ENCODE measurements at places on chromosomes 12 and 14. TPM values are rescaled to one million over a fixed set of nuclear protein-coding genes. Genes with fewer than 3 reads are reported as not detected.

DNA sequence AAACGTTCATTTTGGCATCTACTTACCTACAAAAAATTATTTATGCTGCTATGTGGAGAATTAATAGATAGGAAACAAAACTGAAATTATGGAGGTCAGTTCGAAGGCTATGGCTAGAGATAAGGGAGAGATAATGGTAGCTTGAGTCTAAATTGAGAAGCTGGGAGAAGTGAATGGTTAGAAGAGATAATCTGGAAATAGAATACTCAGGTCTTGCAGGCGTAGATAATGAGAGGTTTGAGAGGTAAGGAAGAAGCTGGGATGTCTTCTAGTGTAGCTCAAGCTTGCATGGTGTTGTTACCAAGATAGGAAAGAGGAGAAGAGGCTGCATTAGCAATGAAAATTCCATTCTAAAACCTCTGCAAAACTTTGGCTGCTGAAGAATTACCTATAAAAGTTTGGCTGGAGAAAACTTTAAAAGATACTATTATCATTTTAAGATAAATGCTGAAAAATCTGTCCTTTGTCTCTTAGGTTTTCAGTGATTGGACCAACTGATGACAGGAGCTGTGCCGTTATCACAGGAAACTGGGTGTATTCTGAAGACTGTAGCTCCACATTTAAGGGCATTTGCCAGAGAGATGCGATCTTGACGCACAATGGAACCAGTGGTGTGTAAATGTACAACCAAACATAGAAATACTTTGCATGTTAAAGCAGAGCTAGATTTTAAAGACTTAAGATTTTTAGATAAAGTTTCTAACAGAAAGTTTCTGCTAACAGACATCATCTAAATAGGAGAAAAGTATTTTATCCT is 14.1 kb downstream of the KLRF2 start:
- DNase-seq, result no peak

DNA sequence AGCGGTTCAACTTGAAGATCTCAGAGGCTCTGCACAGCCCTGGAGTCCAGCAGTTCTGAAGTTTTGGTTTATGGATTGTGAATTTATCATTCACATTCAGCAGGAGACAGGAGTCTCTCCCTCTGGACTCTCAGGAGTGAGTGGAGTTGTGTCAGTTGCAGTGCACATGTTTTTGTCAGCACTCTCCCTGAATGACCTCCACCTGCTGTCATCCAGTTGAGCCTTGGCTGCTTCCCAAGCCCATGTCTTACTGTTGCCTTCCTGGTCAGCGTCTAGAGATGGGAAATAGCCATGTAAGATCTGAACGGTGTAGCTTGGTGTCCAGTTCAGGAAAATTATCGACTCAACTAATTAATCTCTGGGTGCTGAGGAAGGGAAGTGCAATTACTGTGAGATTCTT is 133.2 kb downstream of the PRKCH start:
- DNase-seq, result no peak

Gene LRIG3
- total RNA-seq, result not detected

GRCh38 chr12:6072302-6072752 is 52.1 kb downstream of the VWF start:
- DNase-seq, result no peak

DNA sequence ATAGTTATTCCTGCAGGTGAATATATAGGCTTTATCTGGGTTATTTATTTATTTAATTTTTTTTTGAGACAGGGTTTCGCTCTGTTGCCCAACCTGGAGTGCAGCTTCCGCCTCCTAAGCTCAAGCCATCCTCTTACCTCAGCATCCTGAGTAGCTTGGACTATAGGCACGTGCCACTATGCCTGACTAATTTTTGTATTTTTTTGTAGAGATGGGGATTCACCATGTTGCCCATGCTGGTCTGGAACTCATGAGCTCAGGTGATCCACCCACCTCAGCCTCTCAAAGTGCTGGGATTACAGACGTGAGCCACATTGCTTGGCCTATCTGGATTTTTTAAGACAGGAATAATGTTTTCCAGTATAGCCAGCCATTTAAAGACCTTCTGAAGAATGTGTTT is 2.0 kb downstream of the RAN start:
- DNase-seq, result no peak

Gene LRRC9
- not detected for total RNA-seq

DNA sequence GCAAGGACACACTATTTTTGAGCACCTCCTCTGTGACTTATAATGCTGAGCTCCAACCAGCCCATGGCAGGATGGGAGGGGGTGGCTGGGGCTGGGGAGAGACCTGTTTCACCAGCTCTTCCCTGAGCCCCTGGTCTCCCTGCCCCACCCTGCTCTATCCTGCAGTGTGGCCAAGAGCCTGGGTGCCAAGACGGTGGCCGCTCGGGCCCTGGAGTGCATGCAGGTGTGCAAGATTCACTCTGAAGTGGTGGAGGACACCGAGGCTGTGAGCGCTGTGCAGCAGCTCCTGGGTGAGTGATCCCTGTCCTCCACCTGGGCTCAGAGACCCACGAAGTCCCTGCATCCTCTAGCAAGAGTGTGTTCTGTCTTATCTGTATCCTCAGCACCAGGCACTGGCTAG is 14.4 kb downstream of the SDSL start:
- DNase-seq, result no peak

GRCh38 chr12:121124402-121125109 is 8.1 kb upstream of the P2RX7 start:
- DNase-seq, result no peak

DNA sequence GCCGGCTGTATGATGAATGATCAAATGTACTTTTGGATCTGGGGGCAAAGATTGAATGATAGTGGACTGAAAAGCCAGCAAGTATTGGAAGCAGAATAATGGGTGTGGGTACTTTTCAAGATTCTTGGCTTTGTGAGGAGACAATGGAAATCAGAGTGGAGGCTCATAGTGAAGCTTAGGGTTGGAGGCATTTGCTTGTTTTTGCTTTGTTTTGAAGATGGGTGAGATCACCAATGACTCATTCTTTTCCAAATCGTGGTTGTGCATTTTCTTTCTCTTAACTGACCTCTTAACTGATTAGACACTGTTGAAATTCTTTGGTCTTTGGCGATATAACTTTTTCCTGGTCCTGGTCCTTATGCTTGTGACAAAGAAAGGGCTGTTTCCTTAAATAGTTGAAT is 54.4 kb downstream of the PELI2 start:
- DNase-seq, result no peak

DNA sequence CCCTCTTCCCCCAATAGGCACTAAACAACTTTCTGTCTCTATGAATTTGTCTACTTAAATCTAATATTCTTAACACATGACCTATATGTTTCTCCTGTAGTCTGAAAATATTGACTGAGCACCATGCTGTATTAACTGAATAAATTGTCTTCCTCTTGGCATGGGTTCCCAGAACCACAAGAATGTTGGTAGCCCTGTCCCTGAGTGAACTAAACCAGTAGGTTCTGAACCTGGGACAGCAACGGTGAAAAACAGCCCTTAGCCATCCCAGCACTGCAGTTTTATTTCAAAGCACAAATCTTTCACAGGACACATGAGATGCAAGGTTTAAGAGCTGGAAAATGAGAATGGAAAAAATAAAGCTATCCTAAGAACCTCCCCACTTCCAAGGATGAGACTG is 20.4 kb upstream of the HSP90B1 start:
- DNase-seq, result no peak

DNA sequence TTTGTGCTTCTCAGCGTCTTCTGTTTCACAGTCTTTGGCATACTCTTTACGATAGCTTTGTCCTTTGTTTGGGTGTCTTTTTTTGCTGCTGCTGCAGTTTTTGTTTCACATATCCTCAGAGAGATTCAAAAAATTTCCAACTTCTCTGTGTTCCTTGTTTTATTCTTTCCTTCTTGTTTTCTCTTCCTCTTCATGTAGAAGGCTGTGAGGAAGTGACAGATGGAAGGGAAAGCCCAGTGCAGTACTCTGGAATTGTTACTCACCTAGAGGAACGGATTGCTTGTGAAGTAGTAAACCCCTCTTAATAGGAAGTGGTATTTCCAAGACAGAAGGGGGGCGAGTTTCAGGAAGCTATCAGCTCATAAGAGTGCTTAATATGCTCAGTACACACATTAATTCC is 1.7 kb downstream of the CREBL2 start:
- DNase-seq, result no peak

Gene RNU6-8
- not detected for total RNA-seq

DNA sequence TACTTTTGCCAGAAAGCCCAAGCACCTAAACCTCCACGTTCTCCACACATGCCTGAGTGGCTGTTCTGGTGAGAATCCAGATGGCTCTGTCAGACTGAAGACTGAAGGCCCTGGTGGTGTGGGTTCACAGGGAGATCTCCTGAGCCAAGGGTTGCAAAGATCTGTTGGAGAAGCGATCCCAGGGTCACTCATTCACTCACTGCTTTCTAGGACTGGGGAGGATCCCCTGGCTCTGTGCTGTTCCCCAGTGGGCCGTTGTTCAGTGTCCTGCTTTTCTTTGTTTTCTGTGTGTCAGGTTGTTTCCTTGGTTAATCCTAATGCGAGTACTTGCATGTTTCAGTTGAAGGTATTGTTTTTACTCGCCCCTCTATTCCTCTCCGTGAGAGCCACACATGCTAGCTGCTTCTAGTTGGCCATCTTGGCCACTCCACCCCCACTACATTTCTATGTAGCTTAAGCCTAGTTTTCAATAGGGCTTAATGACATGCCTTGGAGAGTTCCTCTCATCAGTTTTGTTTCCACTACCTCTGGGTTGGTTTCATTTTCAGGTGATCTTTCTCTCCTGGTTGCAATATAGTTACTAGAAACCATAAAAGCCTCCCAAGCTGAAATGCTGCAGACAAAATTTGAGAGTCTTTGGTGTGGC is 144.5 kb upstream of the SLC38A2 start:
- peak; percentile 45 for DNase-seq

- DNase-seq, result no peak
Observed at GRCh38 chr12:5022025-5022424, 21.7 kb upstream of the KCNA5 start.

Gene PLEKHG3
- 39.5 TPM for total RNA-seq

GRCh38 chr12:124481257-124481750 is 86.1 kb downstream of the NCOR2 start:
- DNase-seq, result no peak

DNA sequence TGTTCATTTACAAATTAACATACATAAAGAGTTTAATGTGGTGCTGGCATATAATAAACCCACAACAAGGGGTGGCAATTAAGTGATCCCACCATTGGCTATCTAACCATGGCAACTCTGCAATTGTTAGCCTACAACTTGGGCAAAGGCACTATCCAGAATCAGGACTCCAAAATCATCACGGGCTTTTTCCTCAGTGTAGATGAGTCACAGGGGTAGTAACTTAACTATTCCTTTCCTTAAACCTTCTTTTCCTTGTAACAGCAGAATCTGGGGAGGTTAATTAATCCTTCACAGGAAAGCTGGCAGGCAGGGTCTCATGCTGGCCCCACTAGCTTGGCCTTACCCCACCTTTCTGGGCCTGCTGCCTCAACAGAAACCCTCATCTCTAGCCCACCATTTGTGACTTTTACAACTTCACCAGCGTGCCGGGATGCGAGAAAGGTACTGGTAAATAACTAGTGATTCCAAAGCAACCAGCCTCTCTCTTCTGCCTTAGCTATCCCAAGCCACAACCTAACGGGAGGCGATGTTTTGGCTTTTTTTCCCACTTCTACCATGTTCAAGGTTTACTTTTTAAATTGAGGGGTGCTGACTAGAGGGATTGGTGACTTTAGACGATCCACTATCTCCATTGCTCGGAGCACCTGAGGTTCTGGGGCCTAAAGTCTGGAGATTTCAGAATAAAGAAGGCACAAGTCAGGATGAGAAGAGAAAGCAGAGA is 744 bp downstream of the ATP5MC2 start:
- no peak for DNase-seq

Gene GPR68
- total RNA-seq, result 32.7 TPM

- DNase-seq, result no peak
Observed at GRCh38 chr12:91506452-91506851, 323.8 kb upstream of the DCN start.

DNA sequence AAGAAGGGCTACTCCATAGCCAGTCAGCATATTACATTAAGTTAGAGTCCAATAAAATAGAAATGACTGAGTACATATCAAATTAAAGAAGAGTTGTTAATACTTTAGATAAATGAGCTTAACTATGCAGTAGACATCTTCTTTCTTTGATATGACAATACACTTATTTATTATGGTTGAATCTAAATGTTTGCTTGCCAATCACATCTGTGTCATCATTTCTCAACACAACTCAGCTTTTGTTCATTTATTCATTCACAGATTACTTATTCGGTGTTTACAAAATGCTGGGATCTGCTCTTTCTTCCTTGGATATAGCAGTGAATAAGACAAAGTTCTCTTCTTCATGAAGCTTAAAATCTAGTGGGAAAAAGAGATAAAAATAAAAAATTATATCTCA is 614.6 kb upstream of the ATP2B1 start:
- DNase-seq, result no peak

GRCh38 chr12:96136725-96137378 is 57.3 kb upstream of the ELK3 start:
- no peak for DNase-seq

DNA sequence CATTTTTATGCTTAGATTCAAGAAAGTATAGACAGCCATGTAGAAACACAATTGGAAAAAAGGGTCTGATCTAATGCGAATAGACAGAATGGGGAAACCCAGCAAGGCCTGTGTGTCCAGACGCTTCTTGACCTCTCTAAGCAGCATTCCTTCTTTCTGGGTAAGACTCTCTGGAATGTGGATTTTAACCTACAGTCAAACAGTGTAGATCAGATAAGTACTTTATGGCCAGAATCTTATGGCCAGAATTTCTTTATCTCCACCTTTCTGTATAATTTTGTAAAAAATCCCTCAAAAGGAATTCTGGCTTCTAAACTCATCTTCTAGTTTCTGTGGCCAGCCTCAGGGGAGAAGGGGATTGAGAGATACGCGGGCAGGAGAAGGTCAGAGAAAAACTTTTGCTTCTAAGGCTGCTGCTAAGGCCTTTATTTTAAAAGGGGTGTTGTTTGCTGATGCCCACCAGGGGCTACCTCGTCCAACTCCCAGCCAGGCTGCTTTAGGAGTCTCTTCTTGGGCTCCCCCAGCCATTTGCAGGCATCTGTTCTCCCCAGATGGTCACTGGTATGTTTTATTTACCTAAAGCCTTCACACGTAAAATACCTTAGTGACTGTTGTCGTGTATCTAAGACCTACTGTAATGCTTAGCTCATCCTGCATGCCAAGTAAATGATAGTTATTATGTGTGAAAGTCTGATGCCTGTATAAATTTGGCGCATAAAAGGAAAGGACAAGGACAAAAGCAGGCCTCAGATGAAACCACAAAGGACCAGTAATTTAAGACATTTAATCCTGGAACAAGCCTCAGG is 68.4 kb downstream of the ANO6 start:
- no peak for DNase-seq

Gene ANAPC7
- 67.7 TPM for total RNA-seq

GRCh38 chr12:17456486-17456885 is 633.5 kb downstream of the RERGL start:
- DNase-seq, result no peak

- peak; percentile 55 for DNase-seq
Observed at GRCh38 chr12:54701940-54702592, 53.9 kb upstream of the DCD start.

- no peak for DNase-seq
Observed at GRCh38 chr14:96011131-96011530, 28.0 kb upstream of the C14orf132 start.

Gene GALNT16
- total RNA-seq, result not detected

Gene TRIM9
- total RNA-seq, result 0.30 TPM

Gene RGS6
- 1.4 TPM for total RNA-seq

GRCh38 chr12:42235426-42235825 is 2.6 kb downstream of the YAF2 start:
- DNase-seq, result no peak

- DNase-seq, result peak; percentile 59
Observed at GRCh38 chr12:2057041-2057794, 4.4 kb downstream of the CACNA1C start.

- DNase-seq, result no peak
Observed at GRCh38 chr14:76997257-76997970, 31.1 kb downstream of the IRF2BPL start.

Data from activated CD4-positive, alpha-beta T cell treated with anti-CD3 and anti-CD28 coated beads, Interleukin-2, amount 10 ng/mL, durations not matched to agents 7 days and 5 days (primary cell).